ENCODE measurements at places on chromosomes 12 and 14.

GRCh38 chr14:22837750-22838538 lies 1.6 kb downstream of the MMP14 start:
- peak; percentile 67 for DNase-seq

- peak; percentile 78 for DNase-seq
Measured at GRCh38 chr12:70733385-70733784, 96.2 kb upstream of the PTPRB start.

GRCh38 chr14:61493239-61493638 lies 171.9 kb downstream of the PRKCH start:
- peak; percentile 94 for DNase-seq

DNA sequence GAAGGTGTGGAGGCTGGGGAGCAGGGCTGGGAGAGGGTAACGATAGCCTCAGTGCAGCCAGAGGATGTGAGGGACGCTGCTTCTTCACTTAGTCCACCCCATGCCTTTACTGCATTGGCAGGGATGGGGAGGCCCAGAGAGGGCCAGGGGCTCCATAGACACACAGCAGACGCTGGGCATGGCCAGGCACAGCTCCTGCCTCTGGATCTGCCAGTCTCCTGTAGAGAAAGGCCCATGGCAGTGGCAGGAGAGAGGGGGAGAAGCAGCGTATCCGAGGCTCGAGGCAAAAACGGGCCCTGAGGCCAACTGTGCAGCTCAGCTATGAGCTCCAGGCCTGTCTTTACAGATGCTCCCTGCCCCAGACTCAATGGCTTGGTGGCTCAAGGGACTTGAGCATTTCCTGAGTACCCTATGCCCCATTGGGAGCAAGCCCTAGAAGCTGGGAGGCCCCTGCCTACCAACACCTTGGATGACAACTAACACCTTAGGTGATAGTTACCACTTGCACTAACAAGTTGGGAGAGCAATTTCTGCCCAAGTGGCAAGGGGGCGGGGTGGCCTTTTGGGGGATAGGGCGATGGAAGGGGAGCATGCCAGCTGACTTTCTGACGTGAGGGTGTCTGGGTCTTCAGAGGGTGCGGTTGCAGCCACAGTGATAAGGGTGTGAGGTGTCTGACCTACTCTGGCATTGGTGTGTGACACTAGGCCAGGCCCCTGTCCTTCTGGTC lies 5.0 kb upstream of the LBHD2 start:
- no peak for DNase-seq

- peak; percentile 48 for DNase-seq
Measured at GRCh38 chr12:56634242-56634836, 4.2 kb upstream of the BAZ2A start.

DNA sequence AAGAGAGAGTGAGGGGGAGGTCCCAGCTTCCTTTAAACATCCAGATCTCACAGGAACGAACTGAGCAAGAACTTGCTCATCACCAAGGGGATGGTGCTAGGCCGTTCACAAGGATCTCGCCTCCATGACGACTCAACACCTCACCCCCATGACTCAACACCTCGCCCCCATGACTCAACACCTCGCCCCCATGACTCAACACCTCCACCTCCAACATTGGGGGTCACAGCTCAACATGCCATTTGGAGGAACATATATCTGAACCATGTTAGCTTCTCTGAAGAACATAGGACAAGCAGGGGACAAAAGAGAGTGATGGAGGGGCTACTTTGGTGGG lies 66.0 kb upstream of the LHX5 start:
- peak; percentile 49 for DNase-seq

GRCh38 chr12:57549909-57550640 lies at the start of gene KIF5A:
Gene KIF5A, plus strand, starts transcription at chr12:57550044. Its CDS starts 228 bp downstream, at chr12:57550272.
- DNase-seq = peak; percentile 65

DNA sequence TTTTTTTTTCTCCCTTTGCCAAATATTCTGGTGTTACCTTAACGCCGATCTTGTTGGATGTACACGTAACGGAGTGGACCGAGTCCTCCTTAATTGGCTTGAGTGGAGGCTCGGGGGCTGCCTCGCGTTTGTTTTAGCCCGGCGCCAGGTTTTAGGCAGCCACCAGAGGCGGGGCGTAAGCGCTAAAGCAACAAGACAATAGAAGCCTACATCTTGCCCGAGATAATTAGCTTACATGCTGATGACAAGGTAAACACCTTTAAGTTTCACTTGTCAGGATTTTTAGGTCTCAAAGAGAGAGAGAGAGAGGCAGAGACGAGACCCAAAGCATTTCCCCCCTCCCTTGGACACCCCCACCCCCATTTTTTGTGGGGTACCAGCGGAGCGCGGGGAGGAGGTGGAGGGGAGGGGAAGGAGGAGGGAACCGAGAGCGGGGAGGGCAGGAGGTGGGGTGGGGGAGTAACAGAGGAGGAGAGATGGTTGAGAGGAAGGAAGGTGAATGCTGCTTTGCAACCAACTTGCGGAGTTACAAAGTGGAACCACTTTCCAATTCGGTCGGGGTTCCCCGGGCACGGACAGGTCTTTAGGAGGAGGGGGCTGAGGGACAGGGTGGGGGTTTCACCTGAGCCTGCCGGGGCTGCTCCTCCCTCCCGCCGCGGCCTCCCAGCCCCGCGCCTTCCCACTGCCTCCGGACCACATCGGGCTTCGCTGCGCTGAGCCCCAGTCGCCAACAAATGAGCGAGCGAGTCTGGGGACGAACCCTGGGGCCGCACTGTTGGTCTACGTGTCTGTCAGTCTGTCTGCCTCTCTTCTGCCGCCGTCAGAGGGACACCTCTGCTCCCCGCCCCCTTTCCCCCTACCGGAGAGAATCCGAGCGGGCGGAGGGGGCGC lies at the start of gene NKX2-1:
NKX2-1 (minus strand) TSS at position 802 of the 891 bp plus-strand sequence; CDS start at position 699, 103 bp downstream.
- DNase-seq = no peak

DNA sequence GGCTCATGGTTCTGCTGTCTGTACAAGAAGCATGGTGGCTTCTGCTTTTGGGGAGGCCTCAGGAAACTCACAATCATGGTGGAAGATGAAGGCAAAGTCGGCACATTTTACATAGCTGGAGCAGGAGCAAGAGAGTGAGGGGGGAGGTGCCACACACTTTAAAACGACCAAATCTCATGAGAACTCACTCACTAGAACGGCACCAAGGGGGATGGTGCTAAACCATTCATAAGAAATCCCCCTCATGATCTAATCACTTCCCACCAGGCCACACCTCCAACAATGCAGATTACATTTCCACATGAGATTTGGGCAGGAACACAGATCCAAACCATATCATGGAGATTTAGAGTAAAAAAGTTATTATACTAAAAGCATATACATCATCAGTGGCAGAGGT lies 13.6 kb upstream of the LEMD3 start:
- no peak for DNase-seq

All from ELR (cell line).